Aorta (tissue), 5 donors: ENCODE measurements at places on chromosomes 2 and 18. TPM values are rescaled to one million over a fixed set of nuclear protein-coding genes. Genes with fewer than 3 reads are reported as not detected.

DNAJB2 gene
- total RNA-seq: 54.4 TPM

DNA sequence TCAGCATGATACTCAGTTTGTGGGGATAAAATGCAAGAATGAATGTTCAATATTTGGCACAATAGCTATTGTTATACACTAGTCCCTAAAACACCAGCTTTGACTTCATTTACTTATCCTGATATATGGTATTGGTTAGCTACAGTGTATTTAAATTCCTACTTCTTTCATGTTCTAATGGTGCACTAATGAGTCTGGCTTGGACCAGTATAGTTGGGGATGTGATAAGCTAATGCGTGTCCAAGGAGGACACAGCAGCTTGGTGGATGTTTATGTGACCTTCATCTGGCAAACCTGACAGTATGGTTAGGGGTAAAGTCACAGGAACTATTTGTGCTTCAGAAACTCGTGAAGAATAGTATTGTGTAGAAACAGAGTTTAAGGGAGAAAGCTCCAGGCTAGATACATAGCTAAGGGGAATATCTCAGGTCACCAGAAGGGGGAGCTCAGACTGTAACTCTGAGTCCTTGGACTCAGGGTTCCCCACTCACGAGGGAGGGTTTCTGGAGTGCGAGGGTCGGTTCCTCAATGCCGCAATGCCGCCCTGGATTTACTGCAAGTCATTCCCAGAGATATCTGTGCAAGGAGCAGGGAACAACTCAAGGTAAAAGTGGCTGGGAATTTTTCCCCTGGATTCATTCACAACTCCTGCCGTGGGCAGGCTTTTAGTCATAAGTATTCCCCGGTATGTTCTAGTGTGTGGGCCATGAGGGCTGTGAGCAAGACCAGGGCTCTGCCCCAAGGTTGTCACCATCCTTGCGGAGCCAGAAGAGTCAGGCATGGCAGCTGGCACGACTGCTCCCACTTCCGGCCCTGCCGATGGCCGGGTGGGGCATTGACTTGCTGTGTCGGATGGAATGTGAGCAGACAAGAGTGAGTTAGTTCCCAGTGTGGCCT, 14.5 kb downstream of the IL1R2 start:
- H3K27me3 ChIP-seq: no peaks in the 10 kb centered on the region
- no peaks in the 10 kb centered on the region for H3K4me1 ChIP-seq
- H3K36me3 ChIP-seq: no peaks in the 10 kb centered on the region
- H3K27ac ChIP-seq: no peak overlapping the region
- no peak for DNase-seq

INHBB gene
- total RNA-seq: 19.3 TPM

- H3K27ac ChIP-seq: no peak overlapping the region
- H3K4me3 ChIP-seq: no peak overlapping the region
- no peak for DNase-seq
- no peaks in the 10 kb centered on the region for H3K4me1 ChIP-seq
Measured at GRCh38 chr2:30886080-30886479, 78.8 kb upstream of the CAPN13 start.

DNA sequence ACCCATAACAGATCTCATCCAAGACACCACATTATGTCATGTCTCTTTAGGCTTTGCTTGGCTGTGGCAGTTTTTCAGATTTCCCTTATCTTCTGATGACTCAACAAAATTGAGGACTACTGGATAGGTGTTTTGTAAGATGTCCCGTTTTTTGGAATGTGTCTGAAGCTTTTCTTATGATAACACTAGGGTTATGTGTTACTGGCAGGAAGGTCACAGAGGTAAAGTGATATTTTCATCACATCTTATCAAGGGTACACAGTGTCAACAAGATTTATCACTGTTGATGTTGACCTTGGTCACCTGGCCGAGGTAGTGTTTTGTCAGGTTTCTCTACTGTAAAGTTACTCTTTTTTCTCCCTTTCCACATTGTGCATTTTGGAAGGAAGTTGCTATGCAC, 44.8 kb upstream of the UPP2 start:
- no peak overlapping the region for H3K27ac ChIP-seq
- no peak overlapping the region for H3K4me3 ChIP-seq
- no peaks in the 10 kb centered on the region for H3K4me1 ChIP-seq
- H3K27me3 ChIP-seq: no peaks in the 10 kb centered on the region
- no peaks in the 10 kb centered on the region for H3K36me3 ChIP-seq
